Karpas-422 (cell line): ENCODE measurements at places on chromosomes 12 and 14. TPM values are rescaled to one million over a fixed set of nuclear protein-coding genes. Genes with fewer than 3 reads are reported as not detected.

DNA sequence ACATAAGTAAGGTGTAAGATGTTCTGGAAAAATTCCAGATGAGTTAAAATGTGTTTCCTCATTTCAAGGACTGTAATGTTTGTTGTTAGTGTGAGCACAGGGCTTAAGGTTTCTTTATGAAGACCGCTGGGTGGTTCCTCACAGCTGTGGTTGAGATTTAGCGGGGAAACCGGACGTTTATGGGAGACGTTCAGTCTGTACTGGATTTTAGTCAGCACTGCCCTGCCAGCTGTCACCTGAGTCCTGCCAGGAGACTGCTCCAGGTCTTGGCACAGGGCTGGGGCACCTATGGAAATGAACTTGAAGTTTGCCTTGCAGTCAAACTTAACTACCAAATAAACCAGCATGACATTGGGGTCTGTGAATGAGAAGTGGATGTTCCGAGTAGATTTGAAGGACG, 555.2 kb downstream of the DIO2 start:
- no peak for DNase-seq

The KRT74 gene
- total RNA-seq = not detected in 2 replicates

The RAB35 gene
- total RNA-seq = 18.9 and 29.4 TPM in 2 replicates

The CFAP251 gene
- total RNA-seq = 17.9 and 30.3 TPM in 2 replicates

GRCh38 chr14:72303930-72304329, 371.7 kb downstream of the RGS6 start:
- no peak for DNase-seq

DNA sequence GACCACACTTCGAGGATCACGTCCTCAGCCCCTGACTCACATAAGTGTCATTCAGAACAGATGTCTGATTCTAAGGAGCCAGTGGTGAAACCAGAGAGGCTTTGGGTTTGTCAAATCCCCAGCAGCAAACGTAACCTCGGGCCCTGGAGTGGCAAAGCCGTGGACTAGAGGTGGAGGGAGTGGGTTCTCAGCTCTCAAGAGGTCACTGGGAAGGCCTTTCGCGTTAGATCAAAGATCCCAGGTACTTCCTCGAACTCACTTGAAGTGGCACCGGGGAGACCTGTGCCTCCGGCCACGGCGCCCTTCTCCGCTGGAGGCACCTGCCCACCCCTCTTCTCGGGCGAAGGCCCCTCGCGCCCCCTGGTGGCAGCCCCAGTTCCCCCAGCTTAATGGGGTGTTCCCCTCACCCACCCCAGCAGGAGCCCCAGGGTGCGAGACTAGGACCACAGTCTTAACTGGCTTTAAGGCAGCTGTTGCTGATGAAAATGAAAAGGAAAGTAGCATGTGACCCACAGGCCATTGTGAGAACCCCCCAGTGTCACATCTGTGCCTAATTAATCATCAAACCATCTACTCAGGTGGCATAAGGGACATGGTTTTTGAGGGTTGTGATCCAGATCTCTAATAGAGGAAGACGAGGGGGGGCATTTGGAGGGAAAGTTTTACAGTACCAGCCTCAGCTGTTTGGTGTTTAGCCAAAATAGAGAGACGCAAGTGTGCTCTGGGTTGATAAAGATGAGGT, 672 bp upstream of the ESR2 start:
- peak; percentile 97 for DNase-seq

The BAZ1A gene
- 63.7 and 136 TPM in 2 replicates for total RNA-seq

DNA sequence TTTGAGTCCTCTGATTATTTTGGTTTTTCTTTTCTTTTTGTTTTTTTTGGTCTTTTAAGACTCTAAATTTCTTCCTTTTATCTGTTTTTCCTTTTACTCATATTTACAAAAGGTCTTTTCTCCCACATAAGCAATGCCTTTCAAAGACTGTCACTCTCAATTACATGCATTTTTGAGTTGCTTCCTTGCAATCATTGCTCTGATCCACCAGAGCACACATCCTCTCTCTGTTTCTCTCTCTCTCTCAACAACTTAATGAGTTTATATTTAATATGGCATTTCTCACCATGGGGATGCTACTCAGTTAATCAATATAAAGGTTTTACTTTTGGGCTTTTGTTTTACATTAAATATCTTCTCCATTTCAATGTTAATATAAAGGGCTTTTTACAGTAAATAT, 62.7 kb upstream of the OR10AD1 start:
- DNase-seq = no peak

- DNase-seq = peak; percentile 80
Observed at GRCh38 chr12:57241402-57242310, 9.3 kb downstream of the STAC3 start.

The SLC25A21 gene
- 1.5 and 9.2 TPM in 2 replicates for total RNA-seq

The SLC4A8 gene
- 0.43 and 9.1 TPM in 2 replicates for total RNA-seq

DNA sequence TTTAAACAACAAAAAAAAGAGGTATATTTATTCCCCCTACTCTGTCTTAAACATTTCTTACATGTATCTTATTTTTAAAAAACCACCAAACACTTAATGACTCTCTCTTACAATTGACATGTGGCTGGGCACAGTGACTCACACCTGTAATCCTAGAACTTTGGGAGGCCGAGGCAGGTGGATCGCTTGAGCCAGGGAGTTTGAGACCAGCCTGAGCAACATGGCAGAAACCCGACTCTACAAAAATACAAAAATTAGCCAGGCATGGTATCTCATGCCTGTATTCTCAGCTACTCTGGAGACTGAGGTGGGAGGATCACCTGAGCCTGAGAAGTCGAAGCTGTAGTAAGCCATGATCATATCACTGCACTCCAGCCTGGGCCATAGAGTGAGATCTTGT, 16.0 kb downstream of the SLC41A2 start:
- no peak for DNase-seq
